Daoy (cell line): ENCODE measurements at places on chromosomes 11 and 22. TPM values are rescaled to one million over a fixed set of nuclear protein-coding genes. Genes with fewer than 3 reads are reported as not detected.

- DNase-seq: peak; percentile 75
These were observed 57.0 kb downstream of the MYH9 start for GRCh38 chr22:36330655-36331305.

- DNase-seq: peak; percentile 82
These were observed 35.5 kb downstream of the RPL27A start for GRCh38 chr11:8717876-8718753.

DNA sequence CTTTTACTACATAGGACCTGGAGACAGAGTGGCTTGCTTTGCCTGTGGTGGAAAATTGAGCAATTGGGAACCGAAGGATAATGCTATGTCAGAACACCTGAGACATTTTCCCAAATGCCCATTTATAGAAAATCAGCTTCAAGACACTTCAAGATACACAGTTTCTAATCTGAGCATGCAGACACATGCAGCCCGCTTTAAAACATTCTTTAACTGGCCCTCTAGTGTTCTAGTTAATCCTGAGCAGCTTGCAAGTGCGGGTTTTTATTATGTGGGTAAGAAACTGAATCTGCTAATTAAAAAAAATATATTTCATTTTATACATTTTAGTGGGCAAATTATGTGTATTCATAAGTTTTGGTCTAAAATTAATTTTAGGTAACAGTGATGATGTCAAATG lies 7.8 kb downstream of the BIRC3 start:
- DNase-seq: no peak

DNA sequence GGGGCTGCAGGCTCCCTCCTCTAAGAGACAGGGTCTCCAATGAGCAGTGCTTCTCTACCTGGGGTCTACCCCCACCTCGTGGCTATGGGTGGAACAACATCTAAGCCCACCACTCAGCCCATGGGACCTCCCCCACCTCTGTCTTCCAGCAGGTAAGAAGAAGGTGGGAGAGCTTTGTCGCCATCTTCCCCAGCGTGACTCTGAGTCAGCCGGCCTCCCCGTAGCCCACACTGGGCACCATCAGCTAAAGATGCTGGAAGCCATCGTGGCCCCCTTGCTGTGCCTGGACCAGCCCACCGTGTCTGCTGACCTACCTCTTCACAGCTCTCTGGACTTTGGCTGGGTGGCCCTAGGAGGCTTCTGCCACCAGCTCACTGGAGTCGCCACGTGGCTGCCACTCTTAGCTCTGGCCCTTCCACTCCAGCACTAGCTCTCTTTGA lies 944 bp downstream of the C11orf86 start:
- DNase-seq: peak; percentile 23

PLXNB2 gene
- 35.8 and 42.4 TPM in 2 replicates for total RNA-seq

DNA sequence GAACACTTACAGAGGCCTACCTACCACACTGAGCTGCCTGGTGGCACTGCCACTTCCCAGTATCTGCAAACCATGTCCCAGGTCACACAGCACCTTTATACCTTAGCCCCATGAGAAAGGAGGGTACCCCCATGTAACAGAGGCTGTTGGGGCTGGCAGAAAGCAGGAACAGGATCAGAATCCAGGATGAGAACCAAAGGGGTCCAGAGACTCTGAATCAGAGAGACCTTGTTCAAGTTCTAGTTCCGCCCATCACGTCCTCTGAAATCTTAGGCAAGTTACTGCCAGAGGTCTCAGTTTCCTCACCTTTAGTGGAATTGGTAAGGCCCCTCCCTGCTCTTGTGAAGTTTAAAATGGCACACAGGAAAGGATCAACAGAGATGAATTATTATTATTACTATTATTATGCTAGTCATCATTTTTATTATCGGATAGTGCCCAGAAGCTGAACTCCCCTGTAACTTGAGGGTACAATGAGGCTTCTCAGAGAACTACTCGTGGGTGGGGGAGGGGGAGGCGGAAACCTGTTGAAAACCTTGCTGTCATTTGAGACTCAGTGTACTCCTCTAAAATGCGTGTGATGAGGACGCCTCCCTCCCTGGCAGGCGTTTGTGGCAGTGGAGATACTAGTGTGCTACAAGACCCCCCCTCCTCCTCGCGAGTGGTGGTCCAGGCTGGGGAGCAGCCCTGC lies 9.3 kb downstream of the SELENOM start:
- no peak for DNase-seq

DNA sequence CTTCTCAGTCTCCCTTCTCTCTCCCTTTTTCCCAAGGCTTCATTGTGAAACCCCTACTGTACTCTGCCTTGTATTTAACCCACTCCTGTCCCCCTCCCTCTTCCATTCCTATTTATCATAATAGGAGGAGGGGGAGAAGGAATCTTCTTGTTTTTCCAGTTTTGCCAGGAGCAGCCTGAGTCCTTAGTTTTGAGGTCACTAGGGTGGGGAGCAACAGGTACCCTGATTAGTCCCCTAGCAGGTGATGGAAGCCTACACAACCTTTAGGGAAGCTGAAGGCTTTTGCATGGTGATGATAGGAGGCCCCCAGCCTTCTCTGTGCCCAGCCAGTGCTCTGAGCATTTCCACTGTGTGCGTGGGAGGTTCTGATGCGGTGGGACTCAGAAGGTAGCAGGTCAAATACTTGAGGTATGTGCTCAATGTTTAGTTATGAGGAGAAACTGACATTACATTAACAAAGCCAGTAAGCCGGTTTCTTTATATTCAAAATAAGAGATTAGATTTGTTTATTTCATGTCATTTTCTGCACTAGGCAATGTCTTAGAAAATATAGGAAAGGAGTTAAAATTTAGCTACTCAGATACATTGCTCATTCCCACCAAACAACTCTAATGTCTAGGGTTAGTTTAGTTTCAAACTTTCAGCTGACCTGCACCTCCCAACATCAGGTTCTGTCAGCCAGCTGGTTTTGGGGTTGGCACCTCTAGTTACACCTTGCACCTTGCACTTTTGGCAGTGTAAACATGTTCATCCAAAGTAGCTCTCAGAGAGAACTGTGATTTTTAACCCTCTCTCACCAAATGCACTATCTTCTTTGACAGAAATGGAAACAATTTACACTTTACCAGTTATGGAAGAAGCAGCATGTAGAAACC lies 26.0 kb downstream of the PARVA start:
- DNase-seq: no peak

DNA sequence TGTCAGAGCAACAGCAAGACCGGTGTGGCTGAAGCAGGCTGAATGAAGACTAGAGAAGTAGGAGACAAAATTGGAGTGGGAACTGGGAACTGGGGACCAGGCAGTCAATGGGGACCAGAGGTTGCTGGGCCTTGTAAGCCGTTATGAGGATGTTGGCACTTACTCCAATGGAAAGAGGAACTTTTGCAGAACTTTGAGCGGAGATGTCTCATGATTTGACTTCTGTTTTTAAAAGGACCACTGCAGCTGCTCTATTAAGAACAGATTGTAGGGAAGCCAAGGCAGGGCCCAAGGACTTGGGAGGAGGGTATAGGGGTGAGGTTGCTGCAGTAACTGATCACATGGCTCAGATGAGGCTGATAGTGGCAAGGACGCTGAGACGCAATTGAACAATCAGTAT lies 34.2 kb downstream of the IL18 start:
- no peak for DNase-seq

WEE1 gene
- total RNA-seq: 64.0 and 69.1 TPM in 2 replicates

DNA sequence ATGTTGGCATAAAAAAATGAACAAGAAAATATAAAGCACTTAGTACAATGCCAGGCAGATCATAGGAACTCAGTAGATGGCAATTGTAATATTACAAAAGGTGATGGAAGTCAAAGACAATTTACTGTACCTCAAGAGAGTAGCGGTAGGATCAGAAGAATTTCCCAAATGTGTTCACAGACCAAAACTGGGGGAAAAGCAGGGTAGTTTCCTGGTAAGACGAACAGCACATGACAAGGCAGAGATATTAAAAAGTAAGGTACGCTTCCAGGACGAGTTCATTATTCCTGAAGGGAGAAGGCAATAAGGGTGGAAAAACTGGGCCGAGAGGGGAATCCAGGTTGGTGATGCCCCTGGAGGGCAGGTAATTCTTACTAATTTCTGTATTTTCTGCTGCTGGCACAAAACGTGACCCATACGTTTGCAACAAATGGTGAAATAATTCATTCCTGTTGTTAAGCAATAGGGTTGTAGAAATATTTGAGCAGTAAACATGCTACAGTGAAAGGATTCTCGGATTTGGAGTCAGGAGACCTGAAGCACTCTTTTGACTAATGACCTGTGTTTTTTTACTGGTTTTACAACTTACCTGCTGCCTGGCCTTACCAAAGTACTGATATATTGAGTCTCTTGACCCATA lies 786 bp upstream of the ANKRD42 start:
- no peak for DNase-seq

GRCh38 chr11:110711776-110712658 lies at the start of gene ARHGAP20:
ARHGAP20 (minus strand) TSS chr11:110712437; CDS start chr11:110712231, 206 bp downstream.
- peak; percentile 38 for DNase-seq

- no peak for DNase-seq
These were observed 154.3 kb downstream of the FBXO7 start for GRCh38 chr22:32628628-32629572.

SCGB2A2 gene
- not detected in 2 replicates for total RNA-seq

GRCh38 chr11:47411884-47412746 lies 3.7 kb downstream of the SLC39A13 start:
- DNase-seq: peak; percentile 62

OR5W2 gene
- total RNA-seq: not detected in 2 replicates
